Neural crest cell (in vitro differentiated cells): ENCODE measurements at places on chromosomes 2 and 18.
A peak's percentile ranks its signal among the peaks of the same experiment; 100 is the strongest.

GRCh38 chr2:237868631-237869342 is 9.4 kb downstream of the RAMP1 start:
- no peak for DNase-seq

DNA sequence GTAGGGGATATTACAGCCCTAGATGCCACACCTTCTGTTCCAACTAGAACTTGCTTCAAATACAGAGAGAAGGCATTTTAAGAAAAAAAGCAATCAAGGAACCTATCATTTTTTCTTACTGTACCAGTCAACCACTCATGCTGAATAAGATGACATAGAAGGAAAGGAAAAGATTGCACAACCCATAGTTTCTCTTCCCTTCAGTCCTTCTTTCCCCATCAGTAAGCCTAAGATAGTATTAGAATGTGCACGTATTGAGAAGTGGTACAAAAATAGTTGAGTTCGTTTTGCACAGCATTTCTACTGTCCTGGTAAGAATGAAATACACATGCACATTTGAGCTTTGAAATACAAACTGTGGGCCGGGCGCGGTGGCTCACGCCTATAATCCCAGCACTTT is 27.0 kb upstream of the HK2 start:
- DNase-seq = no peak

DNA sequence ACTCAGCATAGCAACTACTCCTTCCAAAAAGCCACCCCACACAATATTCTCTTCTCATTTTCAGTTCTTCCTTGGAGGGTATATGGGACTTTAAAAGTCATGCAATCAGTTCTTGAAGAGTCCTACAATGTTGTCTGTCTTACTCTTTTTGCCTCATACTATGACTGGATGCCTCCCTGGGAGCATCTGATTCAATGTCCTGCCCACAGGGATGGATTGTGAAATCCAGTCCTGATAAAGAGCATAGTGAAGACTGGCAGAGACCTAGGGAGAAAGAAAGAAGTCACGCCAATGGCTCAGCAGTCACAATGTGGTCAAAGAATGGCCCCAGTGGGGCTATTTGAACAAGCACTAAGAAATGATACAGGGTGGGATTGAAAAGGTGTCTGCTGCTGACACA is 155.1 kb upstream of the SERPINE2 start:
- no peak for DNase-seq

- no peak for DNase-seq
Measured at GRCh38 chr2:48588745-48589144, 28.9 kb upstream of the GTF2A1L start.

GRCh38 chr2:102251042-102251848 is 60.1 kb upstream of the IL1RL1 start:
- DNase-seq = peak; percentile 43

GRCh38 chr2:213232649-213233437 is 51.4 kb upstream of the SPAG16 start:
- no peak for DNase-seq

- DNase-seq = no peak
Measured at GRCh38 chr2:151043484-151043883, 218.2 kb downstream of the RBM43 start.
